ENCODE measurements at places on chromosomes 13 and 19.

DNA sequence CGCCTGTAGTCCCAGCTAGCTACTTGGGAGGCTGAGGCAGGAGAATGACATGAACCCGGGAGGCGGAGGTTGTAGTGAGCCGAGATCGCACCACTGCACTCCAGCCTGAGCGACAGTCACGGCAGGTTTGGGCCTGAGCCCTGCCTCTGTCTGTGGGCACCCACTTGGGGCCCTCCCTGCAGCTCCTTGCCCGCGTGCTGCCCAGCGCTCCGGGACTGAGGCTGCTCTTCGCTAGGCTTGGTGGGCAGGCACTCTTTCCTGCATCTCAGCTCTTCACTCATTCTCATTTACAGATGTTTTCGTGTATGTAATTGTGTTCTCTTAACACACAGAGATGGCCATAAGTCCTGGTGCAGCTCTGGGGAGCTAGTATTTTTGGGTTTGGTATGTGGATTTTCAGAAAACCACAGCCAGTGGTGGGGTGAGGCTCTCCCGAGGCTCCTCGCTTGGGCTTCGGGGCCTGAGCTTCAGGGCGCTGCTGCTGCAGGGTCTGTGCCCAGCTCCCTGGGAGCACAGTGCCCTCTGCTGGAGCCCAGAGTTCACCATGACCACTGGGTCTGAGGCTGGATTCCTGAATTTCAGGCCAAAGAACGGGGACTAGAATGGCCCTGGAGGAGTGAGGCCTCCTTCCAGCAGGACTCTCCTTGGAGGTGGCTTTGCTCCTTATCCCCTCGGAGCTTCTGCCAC is 15.2 kb downstream of the UPF1 start:
- peak; percentile 32 for DNase-seq

GRCh38 chr13:73991384-73991783 is 142.8 kb downstream of the KLF12 start:
- DNase-seq: no peak

- no peak for DNase-seq
Measured at GRCh38 chr13:50831512-50831911, 12.0 kb downstream of the DLEU7 start.

DNA sequence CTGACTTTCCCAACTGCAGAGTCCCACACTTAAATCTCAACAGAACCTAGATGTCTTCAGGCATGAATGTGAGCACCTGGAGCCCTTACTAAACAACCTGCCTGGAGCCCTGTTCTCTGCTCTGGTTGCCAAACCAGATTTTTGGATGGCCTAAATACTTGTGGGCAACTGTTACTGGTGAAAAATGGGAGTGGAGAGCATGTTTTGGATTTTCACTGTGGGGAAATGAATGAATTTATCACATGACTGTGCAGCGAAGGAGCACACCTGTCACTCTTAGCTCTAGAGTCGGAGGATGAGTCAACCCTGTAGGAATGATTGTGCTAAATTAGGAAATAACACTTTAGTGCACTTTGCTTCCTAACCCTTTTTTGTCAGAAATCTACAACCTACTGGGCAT is 30.3 kb downstream of the SHISA2 start:
- DNase-seq: no peak

GRCh38 chr13:109123971-109124370 is 494.6 kb downstream of the MYO16 start:
- DNase-seq: no peak

DNA sequence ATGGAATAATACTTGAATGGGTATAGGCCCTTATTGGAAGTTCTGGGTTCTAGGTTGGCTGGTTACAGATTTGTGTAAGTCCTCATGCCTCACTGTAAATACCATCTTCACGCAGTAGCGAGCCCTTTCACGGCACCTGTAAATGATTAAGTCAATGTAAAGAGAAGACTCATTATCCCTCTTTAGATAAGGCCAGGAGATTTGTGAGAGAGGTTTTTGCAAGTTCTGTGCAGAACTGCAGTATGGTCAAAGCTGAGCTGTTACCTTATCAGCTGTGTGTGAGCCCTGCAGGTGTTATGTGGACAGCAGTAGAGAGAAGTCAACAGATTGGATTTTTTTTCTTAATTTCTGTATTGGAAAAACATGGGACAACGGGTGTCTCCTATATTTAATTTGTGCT is 141.6 kb downstream of the SHISA2 start:
- DNase-seq: no peak

DNA sequence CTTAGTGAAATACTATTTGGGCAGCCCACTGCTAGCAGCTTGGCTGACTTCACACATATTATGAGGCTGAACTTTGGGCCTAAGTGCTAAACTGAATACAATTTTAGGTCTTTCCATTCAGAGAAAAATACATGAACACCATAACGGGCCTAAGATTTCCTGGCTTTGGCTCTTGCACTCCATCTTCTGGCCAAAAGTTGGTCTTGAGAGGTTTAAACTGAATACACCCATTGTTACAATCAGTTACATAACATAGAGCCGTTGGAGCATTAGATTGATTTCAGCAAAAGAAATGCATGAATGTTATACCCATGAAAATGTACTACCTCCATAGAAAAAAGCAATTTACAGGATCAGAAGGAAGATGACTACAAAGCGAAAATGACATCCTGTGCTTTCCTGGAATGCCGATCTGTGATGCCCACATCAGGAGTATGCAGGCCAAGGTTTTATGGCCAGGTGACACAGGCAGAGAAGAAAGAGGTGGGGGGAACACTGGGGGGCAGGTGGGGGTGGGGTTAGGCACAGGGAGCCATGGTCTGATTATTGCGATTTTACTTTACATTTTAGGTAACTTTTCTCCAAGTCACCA is 11.1 kb upstream of the SHISA2 start:
- no peak for DNase-seq

DNA sequence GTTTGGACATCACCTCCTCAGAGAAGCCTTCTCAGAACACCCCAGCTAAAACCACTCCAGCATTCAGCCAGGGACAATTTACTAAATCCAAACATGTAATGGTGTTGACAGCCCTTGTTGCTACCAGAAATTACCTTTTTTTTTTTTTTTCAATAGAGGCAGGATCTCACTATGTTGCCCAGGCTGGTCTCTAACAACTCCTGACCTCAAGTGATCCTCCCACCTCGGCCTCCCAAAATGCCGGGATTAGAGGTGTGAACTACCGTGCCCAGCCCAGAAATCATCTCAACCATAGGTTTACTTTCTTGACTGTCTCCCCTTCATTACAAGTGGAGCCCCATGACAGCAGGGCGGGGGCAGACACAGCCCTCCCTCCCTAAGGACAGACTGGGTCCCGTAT is 9.2 kb downstream of the CLIP3 start:
- DNase-seq: no peak

DNA sequence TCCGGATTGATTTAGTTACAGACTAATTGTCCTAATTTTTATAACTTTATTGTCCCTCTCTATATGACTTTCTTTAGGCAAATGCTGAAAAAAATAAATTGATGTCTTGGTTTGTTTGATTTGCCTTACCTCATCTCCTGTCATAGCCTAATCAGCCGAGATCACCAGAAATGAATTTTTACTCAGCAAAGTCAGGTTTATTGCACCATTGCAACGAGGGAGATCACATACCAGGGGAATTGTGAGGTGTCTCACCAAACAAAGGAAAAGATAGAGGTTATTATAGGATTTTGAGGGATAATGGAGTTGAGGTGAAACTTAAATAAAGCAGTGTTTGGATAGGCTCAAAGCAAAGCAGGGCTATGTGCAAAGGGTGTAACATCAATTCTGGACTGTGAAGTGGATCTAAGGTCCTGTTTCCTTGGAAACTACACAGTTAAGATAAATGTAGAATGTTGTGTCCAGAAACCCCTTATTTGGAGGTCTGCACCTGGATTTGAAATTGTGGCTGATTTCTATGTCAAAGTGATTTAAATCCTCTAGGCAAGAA is 372.6 kb downstream of the OXGR1 start:
- no peak for DNase-seq

- peak; percentile 84 for DNase-seq
Measured at GRCh38 chr19:44746946-44747738, 1.4 kb upstream of the BCL3 start.

GRCh38 chr19:44367024-44367423 is 10.5 kb upstream of the ZNF112 start:
- DNase-seq: no peak

- no peak for DNase-seq
Measured at GRCh38 chr13:108741930-108742329, 112.5 kb downstream of the MYO16 start.

DNA sequence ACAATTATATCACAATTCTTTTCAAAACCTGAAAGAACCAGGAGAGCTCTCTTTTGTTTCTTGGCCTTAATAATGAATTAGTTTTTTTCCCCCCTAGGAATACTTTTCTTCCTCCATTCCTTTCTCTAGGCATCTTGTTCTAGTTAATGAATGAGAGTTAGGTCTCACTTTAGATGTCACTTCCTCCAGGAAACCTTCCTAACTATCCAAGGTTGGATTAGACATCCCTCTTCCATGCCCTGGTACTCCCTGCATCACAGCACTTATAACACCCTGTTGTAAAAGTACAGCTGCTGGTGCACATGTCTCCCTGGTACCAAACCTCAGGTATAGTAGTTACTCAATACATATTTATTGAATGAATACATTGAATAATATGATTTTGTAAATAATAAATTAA is 21.2 kb upstream of the DGKH start:
- DNase-seq: no peak

DNA sequence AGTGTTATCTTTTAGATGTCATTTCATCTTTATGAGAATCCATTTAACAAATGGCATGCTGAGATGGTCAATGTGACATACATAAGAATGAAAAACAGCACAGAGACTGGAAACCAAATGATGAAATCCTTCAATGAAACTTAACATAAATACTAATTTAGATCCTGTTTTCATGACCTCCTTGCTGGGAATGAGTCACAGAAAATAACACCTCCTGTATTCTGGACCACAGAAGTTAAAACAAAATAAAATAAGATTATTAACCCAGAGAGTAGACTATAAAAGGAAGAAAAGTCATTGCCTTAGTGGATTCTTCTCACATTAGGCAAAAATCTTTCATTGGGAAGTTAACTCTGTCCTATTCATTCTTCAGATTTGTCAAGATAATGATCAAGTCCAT is 1.6 kb downstream of the DIAPH3 start:
- DNase-seq: no peak

DNA sequence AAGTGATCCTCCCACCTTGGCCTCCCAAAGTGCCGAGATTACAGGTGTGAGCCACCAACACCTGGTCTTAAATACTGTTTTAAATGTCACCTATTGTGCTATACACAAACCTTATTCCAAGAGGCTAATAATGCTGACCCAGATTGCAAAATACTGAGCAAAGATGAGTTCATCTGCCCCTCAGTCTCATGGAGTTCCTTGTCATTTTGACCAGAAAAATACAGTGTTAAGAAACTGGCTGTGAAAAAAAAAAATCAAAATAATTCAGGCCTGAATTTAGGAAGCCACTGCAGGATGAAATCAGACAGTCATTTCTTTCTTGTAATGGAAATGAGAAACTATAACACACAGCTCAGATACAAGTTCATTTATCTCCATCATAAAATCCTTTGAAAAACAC is 59.9 kb downstream of the TBC1D4 start:
- no peak for DNase-seq

- DNase-seq: no peak
Measured at GRCh38 chr19:39472746-39473442, 7.7 kb upstream of the TIMM50 start.

DNA sequence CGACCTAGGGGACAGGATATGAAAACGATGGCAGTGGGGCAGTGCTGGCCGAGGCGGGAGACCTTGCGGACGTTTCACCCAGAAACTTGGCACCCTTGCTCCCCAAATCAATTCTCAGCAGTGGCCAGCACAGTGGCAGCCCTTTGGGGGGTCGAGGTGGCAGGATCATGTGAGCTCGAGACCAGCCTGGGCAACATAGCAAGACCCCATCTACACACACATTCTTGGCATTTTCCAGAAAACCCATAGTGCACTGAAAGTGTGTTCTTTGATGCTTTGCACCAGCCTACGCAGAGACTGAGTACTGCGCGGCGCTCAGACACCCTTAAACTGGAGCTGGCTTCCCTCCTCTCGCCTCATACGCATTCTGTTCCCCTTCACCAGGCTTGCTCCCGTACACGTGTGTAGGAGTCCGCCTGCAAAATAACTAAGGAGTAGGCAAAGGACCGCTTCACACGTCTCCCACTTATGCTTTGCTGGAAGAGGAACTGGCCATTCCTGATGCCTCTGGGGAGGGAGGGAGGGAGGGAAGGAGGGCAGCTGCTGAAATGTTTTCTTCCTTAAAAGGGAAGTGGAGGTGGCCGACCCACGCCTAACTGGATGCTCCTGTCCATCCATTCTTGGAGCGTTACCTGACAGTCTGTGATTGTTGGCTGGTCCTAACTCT is 23.5 kb upstream of the MIER2 start:
- no peak for DNase-seq

GRCh38 chr13:26785838-26786630 is 25.4 kb upstream of the GPR12 start:
- DNase-seq: peak; percentile 3

DNA sequence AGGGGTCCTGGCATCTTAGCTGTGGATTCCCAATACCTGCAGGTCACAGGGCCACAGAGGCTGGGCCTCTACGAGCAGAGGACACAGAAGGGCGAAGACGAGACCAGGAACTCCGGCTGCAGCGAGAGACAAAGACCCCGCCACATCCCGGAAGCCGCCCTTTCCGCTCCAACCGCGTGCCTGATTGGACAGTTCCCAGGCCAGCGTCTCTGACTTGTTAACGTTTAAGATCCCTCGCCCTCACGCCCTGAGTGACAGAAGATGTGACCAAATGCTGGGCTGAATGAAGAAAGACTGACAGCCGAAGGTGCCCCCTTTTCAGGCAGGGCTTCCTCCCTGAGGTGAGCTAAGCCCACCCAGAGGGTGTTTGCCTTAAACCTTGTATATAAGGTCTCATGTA is at the start of gene ZNF98:
Gene ZNF98 (minus strand): TSS at position 136 of the 400 bp plus-strand sequence. CDS start 122 bp downstream, at position 14.
- DNase-seq: no peak

DNA sequence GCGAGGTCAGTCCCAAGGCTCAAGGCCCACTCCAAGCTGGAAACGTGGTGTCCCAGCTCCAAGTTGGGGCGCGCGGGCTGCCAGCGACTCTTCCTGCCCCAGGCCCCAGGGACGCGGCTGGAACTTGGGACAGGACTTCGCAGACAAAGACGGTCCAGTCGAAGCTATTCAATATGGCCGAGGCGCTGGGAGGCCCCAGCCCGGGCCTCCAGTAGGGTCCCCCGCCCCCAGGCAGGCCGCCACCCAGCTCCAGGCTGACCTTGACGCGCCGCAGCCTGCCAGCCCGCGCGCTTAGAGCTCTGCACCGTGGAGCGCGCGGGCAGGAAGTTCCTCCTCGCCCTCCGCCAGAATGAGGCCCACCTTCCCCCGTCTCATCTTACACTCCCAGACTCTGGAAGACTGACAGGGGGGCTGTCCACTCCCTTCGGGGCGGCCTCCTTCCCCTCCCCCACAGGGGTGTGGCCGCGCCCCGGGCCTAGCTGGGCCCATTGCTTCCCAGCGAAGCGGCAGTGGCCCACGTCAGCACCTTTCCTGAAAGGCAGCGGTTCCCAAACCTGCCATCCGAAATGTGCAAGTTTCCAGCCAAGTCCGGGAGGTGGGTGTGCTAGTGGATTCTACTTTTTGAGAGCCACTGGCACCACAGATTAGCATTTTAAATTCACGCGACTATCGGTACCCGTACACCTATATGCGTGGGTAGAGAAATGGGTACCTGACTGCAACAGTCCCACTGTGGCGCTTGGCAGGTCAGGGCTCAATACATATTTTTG is at the start of gene CCDC8:
Gene CCDC8 (minus strand): TSS at position 303 of the 770 bp plus-strand sequence. CDS start 754 bp downstream, outside the sequence.
- no peak for DNase-seq
